ENCODE measurements at places on chromosomes 6 and 20.

DNA sequence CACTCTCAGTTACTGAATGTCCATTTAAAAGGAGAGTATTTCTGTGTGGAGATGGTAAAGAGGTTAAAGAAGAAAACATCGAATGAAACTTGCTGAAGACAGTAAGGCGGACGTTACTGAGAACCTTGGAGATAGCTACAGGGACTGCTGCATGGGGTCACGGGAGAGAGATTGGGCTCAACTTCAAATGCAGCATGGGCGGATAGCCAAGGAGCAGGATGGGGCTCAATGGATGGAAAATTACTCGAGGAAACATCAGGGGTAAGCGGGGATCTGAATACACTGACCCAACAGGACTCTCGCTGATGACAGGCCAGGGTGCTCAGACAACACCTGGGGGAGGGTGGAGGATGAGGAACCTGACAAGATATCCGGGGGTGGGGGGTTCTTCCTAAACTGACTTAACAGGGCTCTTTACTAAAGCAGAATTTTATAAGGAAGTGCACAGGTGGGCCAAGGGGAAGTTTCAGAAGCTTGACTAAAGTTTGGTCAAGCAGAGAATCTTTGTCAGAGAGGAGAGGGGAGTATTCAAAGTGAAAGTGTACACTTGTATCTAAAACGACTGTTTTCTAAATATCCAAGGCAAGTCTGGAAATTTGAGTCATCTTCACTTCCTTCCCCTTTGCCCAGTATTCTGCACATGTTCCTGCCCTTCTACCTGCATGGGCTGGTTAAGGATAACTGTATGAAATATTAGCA is 22.8 kb downstream of the ECT2L start:
- no peak for DNase-seq

- DNase-seq, result no peak
Observed at GRCh38 chr20:40802886-40803285, 113.8 kb upstream of the MAFB start.

- DNase-seq, result no peak
Observed at GRCh38 chr6:31559606-31559957, 12.2 kb downstream of the NFKBIL1 start.

- no peak for DNase-seq
Observed at GRCh38 chr20:13683833-13684232, 45.1 kb upstream of the TASP1 start.

DNA sequence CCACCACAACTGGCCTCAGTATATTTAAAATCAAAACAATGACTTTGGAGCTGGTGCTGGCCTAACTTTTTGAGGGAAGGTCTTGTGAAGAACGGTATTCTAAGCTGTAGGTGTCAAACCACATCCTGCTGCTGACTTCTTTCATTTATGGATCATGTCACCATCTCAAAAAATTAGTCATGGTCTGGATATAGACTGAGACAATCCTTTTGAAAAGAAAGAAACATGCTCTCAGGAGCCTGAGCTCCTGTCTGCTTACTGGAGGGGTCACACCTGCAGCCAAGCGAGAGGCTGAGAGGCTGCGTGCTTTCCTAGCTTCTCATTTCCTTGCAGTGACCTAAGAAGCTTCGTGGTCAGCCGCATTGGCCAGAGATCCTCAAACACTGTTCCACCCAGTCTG is 55.2 kb downstream of the TIAM2 start:
- peak; percentile 76 for DNase-seq

DNA sequence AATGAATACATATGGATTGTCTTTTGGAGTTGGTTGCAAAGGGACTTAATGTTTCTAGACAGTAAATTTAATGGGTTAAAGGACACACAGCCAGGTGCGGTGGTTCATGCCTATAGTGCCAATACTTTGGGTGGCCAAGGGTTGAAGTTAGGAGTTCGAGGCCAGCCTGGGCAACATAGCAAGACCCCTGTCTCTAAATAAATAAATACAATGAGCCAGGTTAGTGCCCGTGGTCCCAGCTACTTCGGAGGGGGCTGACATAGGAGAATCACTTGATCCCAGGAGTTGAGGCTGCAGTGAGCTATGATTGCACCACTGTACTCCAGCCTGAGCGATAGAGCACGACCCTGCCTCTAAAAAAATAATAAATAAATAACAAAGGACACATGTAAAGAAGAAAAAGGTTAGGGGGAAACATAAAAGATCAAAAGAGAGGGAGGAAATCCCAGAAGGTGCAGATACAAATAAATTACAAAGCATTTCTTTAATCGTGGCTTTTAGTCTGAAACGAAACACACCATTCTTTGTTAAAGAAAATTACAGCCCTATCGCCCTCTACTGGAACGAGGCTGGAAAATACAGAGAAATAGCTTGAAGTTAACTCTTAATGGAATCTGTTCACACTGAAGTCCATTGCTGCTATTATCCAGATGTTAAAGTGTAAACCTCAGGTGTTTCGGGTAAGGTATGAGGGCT is 42.6 kb upstream of the SCML4 start:
- peak; percentile 27 for DNase-seq

DNA sequence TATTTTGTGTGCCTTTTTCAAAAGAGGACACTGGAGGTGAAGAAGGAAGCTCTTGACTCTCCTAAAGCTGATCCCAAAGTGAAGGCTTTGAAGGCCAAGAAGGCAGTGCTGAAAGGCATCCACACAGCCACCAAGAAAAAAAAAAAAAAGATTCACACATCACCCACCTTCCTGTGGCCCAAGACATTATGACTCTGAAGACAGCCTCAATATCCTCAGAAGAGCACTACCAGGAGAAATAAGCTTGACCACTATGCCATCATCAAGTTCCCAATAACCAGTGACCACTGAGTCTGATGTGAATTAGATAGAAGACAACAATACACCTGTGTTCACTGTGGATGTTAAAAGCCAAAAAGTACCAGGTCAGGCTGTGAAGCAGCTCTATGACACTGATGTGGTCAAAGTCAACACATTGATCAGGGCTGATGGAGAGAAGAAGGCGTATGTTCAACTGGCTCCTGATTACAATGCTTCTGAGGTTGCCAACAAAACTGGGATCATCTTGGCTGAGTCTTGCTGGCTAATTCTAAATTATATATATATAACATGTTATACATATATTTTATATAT is 59.4 kb downstream of the PLCG1 start:
- DNase-seq, result no peak

- DNase-seq, result no peak
Observed at GRCh38 chr6:10419749-10420545, 5.1 kb upstream of the TFAP2A start.

DNA sequence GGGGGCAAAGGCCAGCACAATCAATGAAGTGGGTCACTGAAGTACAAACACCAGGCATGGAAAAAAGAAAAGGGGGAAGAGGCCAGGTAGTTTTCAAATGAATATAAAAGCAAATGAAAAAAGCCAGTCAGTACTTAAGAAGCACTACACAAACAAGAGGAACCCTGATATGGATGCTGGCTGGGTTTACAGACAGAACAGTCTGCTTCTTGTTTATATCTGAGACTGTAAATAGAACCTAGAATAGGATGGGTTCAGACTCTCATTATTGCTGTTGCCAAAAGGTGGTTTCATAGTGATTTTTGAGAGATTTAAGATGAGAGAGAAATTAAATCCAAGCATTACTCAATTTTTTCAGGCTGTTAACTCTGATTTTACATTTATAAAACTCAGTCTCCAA is 24.1 kb downstream of the USP45 start:
- no peak for DNase-seq

GRCh38 chr20:25579081-25579770 is 6.1 kb downstream of the NINL start:
- peak; percentile 63 for DNase-seq

DNA sequence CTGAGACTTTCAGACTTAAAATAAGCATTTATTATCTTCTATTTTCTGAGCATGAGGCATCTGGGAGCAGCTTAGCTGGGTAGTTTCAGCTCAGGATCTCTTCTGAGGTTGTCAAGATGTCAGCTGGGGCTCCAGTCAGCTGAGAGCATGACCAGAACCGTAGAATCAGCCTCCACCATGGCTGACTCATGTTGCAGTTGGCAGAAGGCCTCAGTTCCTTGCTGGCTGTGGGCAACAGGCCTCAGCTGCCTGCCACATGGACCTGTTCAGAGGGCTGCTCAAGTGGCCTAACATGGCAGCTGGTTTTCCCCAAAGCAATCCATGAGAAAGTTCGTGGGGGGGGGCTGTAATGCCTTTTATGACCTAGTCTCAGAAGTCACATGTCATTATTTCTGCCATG is 142.3 kb downstream of the LY86 start:
- DNase-seq, result peak; percentile 92

- peak; percentile 64 for DNase-seq
Observed at GRCh38 chr6:20866935-20867703, 332.9 kb downstream of the CDKAL1 start.

DNA sequence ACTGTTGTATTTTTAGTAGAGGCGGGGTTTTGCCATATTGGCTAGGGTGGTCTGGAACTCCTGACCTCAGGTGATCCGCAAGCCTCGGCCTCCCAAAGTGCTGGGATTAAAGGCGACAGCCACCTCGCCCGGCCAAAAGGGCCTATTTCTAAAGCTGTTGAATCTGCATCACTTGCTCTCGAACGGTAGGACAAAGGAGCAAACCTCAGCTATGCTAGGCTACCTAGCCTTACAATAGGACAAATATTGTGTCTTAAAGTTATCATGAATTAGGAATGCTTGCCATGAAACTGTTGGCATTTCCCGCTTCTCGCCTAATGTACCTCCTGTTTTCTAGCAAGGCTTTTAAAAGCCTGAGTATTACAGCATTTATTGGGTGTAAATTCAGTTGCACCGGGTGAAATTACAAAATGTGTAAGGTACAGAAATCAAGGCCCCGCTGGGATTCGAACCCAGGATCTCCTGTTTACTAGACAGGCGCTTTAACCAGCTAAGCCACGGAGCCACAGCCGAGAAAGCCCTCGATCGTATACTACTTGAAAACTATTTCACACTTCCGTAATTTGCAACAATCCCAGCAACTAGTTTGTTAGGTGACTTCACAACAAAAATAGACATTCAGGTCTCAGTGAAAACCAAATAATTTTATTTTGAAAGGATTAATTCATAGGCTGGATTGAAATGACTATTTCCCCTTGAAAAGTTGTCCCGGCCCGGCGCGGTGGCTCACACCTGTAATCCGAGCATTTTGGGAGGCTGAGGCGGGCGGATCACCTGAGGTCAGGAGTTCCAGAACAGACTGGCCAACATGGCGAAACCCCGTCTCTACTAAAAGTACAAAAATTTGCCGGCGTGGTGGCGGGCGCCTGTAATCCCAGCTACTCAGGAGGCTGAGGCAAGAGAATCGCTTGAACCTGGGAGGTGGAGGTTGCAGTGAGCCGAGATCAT is 211.6 kb upstream of the ZNF184 start:
- peak; percentile 82 for DNase-seq

DNA sequence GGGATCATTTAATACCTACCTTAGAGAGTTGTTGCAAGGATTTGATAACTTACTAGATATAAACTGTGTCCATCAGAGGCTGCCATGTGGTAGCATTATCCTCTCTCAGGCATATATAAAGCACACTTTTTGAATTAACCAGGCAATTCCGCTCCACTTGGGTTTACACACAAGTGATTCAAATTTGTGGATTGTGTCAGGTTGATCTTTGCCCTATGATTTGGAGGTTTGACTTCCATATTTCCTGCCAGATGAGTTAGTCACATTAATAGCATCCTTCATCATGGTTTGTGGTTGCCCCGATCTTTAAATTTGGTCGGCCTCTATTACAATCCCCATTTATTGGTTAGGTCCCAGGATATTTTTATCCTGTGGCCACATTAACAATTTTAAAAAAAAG is 44.8 kb upstream of the CTAGE9 start:
- DNase-seq, result peak; percentile 92

DNA sequence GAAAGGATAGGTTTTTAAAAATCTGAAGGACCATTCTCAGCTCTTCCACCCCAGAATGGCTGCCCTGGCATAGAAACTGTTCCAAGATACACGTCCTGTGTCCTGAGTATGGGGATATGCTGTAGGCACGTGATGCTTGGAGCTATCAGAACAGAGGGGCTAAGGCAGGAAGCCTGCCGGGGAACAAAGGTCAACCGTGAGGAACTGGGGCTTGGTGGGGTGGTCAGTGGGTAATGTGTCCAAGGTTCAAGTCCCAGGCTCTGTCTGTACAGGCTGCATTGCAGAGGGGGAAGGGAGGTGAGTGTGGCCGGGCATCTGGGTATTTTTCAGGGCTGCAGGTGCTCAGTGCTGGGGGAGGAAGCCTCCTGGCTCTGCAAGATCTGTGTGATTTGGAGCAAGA is 479.6 kb upstream of the CHD6 start:
- no peak for DNase-seq

DNA sequence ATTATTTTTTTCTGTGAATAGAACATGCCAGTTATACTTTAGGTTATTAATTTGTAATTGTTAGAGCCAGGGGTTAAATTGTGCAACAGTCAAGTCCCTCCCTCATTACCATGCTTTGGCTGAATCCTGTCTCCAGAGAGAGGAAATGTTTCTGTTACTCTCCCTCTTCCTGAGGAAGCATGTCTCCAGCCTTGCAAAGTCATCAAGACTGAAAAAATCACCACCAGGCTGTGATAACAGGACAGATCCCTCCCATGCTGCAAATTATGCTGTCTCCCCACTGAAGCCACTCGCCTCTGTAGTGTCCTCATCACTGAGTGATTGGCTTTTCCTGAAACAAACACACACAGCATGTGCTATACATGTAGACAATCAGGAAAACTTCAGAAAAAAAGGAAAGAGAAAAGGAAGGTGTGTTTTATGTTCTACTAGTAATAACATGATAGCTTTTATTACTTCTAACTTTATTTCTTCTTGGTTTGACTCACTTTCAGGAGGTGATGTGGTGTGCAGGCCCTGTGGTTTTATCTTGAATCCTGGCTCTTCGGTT is 290.0 kb upstream of the JAG1 start:
- DNase-seq, result no peak

GRCh38 chr6:141464896-141465295 is 667.8 kb upstream of the GJE1 start:
- no peak for DNase-seq

DNA sequence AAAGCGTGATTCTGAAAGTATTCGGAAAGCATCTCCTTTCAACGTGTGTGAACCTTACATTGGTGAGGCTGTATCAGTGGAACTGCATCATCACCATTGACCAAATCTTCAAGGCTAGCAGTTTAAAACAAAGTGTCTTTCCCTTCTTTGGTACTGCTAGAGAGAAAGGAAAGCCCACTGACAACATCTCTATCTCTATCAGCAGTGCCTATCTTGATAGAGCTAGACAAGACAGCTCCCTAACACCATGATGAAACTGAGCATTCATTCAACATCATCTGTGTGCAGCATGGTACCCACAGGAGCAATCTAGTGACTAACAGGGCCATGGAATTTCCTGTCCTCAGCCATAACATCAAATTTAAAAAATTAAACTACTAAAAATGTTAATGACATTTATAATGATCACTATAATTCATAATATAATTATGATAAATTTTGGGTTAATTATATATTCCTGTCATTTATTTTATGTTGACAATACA is 31.5 kb upstream of the EDN1 start:
- DNase-seq, result no peak

DNA sequence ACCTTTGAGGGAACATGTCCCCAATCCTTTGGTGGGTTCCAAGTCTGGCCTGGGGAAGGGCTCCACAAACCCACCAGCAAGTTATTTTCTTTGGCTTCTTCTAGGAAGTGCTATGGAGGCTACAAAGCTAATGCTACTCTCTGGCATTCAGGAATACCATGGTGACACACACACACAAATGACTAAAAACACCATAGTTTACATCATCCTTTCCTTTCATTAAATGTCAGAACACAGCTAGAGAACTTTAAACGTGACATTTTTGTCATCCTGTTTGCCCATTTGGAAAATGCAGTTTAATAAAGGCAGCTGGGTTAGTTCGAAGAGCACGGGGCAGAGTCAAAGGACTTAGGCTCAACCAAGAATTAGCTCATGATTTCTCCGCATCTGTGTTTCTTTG is 40.2 kb upstream of the PROKR2 start:
- no peak for DNase-seq

All from astrocyte of the spinal cord (primary cell).